ENCODE measurements at places on chromosomes 7 and 10.

DNA sequence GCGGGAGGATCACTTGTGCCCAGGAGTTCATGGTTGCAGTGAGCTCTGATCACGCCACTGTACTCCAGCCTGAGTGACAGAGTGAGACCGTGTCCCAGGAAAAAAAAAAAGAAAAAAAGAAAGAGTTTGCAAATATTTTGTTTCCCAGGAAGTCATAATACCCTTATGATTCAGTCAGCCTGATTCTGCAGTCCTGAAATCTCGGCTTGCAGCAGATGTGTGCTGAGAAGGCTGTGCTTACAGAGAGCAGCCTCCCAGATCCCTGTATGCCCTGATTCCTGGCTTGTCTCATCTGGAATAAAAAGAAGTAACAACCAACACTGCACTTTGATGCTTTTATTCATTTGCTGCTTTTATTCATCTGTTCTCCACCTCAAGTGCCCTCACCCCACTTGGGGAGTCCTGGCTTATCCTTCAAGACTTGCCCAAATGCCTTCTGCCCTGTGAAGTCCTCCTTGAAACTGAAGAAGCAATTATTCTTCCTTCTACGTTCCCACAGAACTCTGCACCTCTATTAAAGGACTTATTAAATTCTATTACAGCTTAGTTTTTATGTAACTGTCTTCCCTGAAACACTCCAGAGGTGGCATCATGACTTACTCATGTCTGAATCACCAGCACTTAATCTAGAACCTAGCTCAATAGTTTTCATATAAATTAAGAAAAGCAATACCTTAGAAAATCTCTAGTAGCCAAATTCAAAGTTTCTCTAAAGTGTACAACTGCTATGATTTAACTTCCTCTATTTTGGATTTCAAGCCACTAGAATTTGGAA is 27.7 kb upstream of the BPGM start:
- DNase-seq, result no peak

- DNase-seq, result no peak
Observed at GRCh38 chr10:45466784-45467183, 92.8 kb downstream of the ALOX5 start.

DNA sequence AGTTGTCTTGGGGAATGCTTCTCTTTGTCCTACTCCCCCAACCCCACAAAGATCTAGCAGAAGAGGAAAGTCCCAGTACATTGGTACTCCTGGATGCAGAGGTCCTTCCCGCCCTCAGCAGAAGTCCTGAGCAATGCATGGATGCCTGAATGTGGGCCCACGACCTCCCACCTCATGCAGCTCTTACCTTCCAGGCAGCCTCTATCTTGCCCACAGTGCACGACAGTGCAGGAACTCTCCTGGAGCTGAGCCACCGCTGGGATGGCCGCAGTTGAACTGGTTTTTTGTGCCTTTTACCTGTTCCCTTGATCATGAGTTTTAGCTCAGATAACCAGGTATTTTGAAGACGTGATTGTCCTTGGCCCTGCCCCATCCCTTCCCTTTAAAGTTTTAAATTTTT is 37.9 kb downstream of the LRRC4 start:
- no peak for DNase-seq

GRCh38 chr7:66894463-66895080 is 26.5 kb upstream of the TMEM248 start:
- DNase-seq, result no peak

DNA sequence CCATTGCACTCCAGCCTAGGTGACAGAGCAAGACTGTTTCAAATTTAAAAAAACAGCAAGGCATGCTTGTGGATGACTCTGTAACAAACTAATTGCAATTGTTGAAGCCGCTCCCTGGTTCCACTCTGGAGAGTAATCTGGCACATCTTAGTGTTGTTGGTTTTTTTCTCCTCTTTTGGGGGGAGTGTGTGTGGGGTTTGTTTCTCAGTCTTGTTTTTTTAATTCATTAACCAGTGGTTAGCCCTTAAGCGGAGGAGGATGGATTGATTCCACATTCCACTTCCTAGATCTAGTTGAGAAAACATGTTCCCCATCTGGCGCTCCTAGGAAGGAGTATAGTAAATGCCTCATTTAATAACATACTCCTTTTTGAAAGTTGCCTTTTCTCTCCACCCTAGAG is 8.6 kb upstream of the ZNF713 start:
- DNase-seq, result no peak

DNA sequence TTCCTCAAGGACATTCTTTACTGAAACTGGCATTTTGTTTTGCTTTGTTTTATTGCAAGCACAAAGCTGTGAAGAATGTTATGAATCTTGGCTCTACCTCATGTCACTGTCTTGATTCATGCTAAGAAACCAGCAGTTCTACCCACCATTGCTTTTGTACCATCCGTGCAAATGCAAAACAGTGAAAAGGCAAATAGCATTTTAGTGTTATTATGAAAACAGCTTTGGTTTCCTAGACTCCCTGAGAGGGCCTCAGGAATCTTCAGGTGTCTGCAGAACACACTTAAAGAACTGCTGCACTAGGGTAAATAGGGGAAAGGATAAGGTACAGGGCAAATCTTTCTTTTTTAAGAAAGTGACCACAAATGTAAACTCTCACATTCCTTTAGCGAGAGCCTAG is 318.9 kb downstream of the AHR start:
- DNase-seq, result no peak

DNA sequence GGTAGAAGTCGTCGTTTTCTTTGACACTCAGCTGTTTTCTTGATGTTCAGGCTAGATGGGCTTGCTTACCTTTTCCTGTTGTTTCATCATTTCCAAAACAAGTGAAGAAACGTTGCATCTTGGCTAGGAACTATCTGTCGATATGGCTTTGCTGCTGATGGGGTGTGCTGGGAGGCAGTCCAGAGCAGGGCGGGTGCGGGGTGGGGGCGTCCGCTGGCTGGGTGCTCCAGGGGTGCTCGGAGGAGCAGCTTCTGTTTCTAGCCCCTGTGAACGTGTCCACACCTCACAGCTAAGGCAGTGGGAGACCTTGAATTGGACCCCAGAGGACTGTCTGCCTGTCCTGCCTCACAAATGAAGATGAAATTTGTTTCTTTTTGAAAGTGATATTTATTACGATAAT is 7.6 kb upstream of the SUN1 start:
- no peak for DNase-seq

DNA sequence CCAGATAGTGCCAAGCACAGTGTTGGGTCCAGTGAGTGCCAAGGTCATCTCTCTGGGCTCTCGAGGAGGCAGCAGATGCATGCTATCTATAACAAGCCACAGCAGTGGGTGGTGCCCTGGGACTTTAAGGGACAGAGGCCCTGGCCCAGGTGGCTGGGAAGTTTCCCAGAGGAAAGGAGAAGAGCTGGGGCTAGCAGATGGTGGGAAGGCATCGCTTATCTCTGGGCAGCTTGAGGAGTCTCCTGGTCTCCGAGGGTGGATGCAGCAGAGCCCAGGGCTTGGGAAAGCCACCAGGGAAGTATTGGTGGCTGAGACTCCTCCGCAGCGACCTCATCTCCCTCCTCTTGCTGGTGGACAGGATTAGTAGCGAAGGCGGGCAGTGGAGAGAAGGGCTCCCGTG is 63.4 kb upstream of the LRRC4 start:
- DNase-seq, result no peak

- DNase-seq, result no peak
Observed at GRCh38 chr10:118669835-118670234, 74.4 kb upstream of the PRLHR start.

GRCh38 chr7:132065989-132066603 is 509.7 kb upstream of the PODXL start:
- DNase-seq, result no peak

GRCh38 chr7:151013733-151014497 is 10.4 kb downstream of the ATG9B start:
- no peak for DNase-seq

GRCh38 chr10:79184145-79184625 is 115.4 kb downstream of the ZMIZ1 start:
- DNase-seq, result no peak

DNA sequence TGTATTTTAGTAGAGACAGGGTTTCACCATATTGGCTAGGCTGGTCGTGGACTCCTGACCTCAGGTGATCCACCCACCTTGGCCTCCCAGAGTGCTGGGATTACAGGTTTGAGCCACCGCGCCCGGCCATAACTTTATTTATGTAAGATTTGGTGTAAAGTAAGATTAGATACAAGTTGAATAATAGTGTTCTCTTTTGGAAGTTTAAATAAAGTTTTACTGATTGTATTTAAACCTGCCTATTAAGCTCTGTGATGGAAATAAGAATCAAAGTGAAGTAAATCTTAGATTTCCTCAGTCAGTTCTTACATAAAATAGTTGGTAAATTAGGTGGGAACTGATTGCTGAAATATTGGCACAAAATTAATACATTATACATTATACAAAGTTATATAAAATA is 86.0 kb downstream of the MKLN1 start:
- no peak for DNase-seq

- DNase-seq, result no peak
Observed at GRCh38 chr10:99983280-99983988, 26.3 kb downstream of the DNMBP start.

DNA sequence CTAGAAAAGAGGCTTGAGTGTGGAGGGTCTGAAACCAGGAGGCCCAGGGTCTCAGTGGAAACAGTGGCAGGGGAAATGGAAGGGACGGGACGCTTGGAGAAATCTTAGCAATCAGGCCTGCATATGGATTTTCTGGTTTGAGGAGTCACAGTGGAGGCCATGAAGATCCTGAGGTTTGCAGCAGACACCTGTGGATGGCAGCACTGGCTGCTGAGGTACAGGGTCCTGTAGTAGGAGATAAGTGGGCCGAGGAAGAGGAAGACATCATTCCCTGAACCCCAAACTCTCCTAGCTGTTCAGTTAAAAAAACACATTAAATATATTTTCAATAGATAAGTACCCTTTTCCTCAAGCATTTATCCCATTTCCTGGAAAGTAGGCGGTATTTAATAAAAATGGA is 208.8 kb upstream of the IGFBP3 start:
- no peak for DNase-seq

- DNase-seq, result no peak
Observed at GRCh38 chr7:96084881-96085553, 236.9 kb downstream of the SLC25A13 start.

DNA sequence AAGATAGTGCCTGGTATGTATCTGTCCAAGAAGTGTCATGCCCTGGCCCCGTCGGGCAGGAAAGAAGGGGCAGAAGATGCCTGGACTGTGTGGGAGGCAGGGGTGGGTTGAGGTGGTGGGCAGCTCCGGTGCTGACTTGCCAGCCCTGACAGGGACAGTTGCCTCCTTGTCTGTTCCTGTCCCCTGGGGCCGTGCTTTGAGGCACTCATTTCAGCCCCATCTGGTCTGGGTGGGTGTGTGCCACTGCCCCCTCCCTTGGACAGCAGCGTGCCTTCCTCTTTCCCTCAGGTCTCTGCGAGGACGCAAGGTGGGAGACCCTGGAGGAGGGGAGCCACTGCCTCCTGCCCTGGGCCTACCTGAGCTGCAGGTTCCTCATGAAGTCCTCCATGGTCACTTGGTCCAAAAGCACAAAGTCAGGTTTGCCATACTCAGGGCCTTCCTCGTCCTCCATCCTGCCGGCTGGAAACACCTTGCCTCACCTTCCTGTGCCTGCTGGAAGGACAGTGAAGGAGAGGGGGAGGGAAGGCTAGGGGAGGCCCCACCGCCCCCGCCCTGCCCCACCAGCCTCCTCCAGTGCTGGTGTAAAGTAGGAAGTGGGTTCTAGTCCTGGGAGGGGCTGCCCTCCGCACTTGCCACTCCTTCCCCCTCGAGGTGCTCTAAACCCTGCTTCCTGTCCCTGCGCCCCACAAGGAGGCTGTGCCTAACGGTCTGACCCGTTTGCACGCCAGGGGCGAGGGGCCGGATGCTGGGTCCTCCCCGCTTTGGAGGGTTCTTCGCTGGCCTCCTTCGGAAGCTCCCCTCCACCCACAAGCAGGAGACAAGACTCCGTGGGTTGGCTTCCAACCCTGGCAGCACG is at the start of gene MYO1G:
Gene MYO1G, minus strand, starts transcription at position 505 of the 856 bp plus-strand sequence. Its CDS starts 54 bp downstream, at position 451.
- no peak for DNase-seq

GRCh38 chr7:133827707-133828623 is 299.2 kb upstream of the LRGUK start:
- no peak for DNase-seq

DNA sequence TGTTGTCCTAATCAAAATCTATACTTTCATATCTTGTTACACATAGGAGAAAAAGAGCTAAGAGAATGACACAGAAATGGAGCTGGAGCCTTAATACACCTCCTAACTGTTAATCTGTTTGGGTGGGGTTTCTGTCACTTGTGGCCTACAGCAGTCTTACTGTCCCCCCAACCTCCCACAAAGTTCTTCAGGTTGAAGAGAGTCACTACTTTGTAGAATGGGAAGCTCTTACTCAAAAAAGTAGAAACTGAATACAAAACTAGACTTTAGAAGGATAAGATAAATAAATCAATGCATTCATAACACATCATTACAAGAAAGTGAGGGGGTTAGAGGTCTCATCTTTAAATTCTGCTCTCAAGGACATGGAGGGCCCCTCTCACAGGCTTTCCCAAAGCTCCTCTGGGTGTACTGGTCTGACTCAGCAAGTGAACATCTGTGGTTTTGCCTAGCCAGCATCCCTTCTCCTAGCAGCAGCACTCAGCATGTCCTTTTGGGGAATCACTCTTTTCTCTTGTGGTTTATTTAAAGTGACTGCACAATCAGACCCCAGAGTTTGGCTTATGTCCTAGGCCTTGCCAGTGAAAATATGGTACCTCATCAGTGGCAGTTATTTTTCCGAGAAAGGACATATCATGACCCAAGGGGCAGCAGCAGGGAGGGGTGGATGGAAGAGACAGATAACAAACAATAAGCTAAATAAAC is 2.0 kb upstream of the BLVRA start:
- DNase-seq, result no peak

DNA sequence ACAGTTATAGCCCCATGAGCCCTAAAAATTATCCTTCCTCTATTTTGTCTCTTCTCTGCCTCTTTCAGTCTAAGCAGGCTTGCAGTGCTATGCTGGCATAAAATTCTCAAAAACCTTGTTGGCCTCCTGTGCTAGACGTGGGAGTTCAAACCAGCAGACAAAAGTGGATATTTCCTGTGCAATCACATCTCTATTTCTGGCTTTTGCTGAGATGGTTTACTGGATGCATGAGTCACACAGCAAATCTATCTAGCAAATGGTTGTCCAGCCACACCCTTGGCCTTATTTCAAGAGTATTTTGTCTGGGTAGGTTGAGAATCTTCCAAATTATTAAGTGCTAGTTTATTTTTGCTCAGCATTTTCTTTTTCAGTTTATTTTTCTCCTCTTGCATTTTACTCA is 370.8 kb downstream of the CDC14C start:
- no peak for DNase-seq

DNA sequence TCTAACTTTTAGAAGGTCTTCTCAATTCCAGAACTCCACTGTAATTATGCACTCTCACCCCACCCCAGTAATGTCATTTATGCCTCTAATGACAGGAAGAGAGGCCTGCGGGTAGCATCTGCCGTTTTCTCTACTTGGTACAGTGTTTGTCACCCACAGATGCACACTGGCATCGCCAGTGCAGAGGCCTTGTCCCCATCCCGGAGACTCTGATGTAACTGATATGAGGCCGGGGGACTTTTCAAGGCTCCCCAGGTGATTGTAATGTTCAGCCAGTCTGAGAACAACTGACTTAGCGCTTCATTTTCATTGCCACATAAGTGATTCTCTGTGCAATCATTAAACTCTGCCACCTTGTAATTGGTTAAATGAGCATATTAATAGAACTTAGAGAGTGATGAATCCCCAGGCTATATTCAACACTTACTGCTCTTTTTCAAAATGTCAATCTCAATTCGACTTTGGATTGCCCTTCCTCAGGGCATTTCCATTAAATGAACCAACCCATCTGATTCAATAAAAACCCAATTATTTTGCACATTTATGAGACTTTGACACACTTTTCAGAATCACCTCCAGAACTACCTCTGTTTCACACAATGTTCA is 113.2 kb downstream of the HERPUD2 start:
- no peak for DNase-seq
